ENCODE measurements at places on chromosomes 4 and X.

- no peak for DNase-seq
These were observed 232.5 kb downstream of the ARHGAP10 start for GRCh38 chr4:147964266-147964880.

DNA sequence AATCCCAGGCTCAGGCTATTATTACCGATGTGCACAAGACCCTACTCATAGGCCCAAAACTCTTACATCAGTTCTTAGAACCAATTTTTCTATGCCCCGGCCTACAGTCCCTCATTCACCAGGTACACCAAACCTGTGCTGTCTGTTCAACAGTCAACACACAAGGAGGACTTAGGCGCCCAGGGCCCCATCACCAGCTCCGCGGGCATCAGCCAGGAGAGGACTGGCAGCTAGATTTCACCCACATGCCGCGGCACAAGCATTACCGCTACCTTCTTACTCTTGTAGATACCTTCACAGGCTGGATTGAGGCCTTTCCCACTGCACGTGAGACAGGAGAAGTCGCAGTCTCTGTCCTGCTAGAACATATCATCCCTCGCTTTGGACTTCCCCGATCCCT, 962.5 kb downstream of the RPA4 start:
- DNase-seq: no peak

DNA sequence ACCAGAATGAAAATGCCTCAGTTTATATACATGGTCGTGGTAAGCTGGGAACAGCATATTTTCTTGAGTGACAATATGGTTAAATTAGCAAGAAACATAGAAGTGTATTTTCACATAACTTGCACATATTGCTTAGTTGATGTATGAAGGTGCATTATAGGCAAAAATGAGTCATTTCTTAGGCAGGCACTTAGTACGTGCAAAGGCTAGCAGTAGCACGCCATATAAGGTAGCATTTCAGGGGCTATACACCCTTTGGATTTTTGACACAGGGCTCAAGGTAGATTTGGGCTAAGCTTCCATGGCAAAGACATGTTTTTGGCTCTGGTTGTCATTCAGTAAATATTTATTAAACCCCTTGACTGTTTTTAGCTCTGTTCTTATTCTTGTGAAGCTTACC, 33.1 kb downstream of the PCDH7 start:
- no peak for DNase-seq

- no peak for DNase-seq
These were observed 309.9 kb upstream of the PPP1R2C start for GRCh38 chrX:43087830-43088229.

DNA sequence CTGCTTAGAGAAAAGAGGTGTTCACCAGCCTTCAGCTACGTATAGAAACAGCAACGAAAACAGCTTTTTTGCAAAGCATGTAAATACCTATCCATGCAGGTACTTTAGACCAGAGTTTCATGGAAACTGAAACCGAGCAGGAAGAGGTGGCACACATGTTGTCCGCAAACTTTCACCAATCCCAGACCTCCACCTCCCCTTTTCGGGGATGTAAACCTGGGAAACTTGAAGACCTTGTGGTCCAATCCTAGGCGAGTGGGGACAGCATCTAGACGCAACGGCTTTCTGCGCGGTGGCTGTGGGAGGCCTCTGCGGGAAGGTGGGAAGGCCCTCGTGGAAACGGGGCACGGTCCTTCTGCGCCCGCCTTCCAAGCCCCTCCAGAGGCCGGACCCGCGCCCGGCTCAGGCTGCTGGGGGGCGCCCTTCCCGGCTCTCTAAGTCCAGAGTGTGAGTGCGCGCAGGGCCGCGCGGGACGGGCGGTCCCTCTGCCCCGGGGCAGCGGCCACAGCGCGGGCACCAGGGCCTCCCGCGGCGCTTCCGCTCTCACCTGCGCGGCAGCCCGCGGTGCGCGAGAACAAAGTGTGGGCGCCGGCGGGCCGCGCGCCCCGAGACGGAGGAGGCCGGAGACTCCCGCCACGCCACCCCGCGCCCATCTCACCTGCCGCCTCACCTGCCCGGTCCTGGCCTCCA, 830 bp upstream of the SHROOM2 start:
- DNase-seq: no peak

DNA sequence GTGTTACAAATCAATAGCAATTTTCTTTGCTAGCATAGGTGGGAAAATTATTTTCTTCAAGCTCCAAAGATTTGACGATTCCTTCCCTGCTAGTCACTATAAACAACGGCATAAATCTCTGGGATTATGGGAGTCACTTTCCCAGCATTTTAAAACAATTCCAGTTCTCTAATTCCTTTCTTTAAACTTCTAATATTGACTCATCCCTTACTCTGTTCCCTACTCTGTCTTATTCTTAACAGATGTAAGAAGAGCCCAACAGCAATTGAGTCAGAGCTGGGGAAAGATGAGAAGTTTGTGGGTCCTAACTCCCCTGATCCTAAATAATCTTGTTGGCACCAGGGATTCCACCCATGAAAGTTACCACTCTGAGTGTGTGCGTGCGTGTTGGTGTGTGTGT, 47.4 kb upstream of the IL21 start:
- no peak for DNase-seq

DNA sequence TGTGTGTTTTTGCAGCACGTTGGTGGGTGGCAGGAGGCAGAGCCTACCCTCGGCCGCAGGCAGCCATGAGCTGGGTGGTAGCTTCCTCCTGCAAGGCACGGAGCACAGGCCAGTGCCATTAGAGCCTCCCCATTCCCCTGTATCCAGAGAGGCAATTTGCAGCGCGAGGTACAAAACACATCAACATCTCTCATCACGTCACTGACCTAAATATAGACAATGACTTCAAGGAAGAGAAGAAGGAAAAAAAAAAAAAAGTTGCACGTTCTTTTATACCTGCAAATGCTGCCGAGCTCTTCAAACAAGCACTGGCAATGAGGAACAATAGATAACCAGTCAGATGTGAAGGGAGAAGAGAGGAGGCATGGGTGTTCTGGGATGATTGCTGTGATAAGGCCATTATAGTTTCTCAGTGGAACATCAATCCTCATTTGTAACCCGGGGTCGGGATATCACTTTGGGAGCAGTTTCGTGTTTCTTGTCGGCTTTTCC, 159.9 kb downstream of the MGST2 start:
- no peak for DNase-seq

GRCh38 chrX:20028588-20028987, 37.7 kb upstream of the BCLAF3 start:
- DNase-seq: no peak

DNA sequence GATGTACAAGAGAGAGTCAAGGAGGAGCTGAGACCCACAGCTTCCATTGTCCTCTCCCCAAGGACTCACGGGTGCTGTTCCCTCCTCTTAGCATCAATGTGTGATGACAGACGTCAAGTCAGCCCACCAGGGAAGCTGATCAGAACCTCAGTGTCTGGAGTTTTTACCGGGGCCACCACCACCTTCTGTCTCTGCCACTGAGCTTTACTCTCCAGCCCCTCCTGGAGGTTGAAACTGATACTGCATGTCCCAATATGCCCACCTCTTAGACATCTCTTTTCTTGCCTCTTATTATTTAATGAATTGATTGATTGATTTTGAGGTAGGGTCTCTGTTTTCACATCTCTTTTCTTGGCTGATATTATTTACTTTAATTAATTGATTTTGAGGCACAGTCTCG, 10.3 kb upstream of the AKAP17A start:
- DNase-seq: no peak

DNA sequence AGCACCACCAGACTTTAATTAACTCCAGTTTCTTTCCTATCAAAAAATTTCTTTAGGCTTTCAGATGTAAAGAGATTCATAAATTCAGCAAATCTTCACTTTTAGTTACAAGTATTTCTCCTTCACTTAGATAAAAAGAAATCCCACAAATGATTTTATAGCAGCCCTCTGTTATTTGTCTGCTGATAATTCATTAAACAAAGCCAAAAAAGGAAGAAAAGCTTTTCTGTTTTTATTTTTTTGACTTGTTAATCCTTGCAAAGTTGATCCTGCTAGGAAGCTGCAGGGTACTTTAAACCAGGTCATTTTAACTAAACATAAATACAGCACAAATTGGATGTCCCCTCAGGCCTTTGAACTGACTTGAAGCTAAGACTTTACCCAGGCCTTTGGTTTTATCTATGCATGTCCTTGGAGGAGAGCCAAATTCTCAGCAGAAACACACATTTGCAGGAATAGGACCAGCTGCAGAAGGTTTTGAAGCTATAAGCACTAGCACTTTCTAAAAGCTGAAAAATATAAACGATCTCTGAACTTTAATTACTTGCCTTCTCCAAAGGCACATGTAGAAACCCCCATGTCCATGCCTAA, 57.5 kb downstream of the PCDH18 start:
- DNase-seq: no peak

All from breast epithelium (tissue), 4 donors.